Activated T-cell treated with anti-CD3 and anti-CD28 coated beads, Interleukin-2, amount 50 U/mL, for 72 hours (primary cell): ENCODE measurements at places on chromosomes 4 and X. TPM values are rescaled to one million over a fixed set of nuclear protein-coding genes. Genes with fewer than 3 reads are reported as not detected.

DNA sequence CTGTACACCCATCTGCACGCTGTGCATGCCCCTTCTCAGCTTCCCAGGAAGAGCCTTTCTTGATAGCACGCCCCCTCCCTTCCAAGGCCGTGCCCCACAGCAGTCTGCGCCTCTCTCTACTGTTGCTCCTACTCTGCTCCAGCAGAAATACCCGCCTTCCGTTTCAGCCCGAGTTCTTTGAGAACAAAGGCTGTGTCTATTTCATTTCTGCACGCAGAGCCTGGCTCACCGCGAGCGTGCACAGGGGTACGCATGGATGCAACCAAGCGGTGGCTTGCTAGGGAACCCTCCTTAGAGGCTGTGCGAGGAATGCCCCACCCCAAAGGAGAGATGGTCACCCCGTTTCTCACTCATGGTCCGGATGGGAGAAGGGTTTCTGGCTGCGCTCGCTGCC lies 485 bp downstream of the AADAT start:
- no peak for DNase-seq

Gene ZMAT1
- 7.8 TPM for total RNA-seq

Gene IQCM
- not detected for total RNA-seq

DNA sequence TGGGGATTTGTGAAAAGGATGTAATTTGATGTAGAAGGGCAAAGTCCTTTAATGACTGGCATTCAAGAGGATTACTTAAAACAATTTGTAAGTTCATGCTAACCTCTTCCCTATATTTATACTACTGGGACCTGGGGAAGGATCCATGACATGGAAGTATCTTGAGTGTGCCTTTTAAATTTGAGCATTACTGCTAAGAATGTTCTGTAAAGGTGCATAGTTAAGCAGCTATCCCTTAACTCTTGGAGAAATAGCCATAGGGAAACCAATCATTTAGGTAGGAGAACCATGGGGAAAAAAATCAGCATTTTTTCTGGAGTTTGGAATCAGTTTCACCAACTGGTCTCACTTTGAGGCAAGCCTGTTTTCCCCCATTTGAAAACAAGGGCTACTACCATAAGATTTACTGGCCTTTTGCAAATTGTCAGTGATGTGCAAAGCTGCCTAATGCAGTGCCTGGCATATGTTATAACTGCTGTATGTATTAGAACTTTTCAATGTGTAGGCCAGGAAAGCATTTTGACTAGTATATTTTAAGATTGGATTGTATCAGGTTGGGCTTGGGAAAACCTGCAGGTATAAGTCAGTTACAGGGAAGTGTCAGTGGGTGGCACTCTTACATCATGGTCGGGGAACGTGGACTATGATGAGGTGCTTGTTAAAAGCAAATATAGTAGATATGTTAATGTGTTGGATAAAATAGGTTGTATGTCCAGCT lies 72.1 kb downstream of the PRSS12 start:
- DNase-seq = peak; percentile 41

DNA sequence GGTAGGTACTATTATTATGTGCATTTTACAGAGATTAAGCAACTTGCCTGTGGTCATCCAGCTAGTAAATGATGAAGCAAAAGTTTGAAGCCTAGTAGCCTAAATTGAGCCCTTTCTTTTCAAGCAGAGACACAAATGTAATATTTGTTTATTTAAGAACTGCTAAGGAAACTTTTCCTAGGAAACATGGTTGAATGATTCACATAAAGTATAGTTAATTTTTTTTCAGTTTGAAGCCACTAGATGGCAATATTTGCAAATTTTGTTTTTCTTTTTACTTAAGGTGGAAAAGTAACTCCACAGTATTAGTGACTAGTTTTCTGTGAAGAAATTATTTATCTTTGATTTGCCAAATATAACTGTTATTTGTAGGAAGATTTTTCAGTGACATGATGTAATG lies 52.8 kb upstream of the ANKRD17 start:
- no peak for DNase-seq

DNA sequence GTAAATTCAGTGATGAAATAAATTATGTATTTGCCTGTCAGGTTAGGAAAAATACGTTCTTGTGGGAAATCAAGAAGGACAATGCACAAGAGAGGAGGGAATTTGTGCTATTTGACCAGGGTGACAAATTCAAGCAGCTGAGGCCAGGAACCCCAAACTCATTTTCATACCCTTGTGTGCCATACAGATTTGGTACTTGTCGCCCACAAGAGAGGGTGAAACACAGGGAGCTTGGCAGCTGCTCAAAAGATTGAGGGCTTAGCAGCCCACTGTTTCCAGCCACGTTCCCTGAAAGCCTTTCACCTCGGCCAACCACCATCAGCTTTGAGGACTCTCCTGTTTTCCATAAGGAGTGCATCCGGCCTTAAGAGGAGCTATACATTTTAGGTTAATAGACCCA lies 111.2 kb downstream of the COL25A1 start:
- no peak for DNase-seq

Gene FAM156B
- total RNA-seq = 20.3 TPM

DNA sequence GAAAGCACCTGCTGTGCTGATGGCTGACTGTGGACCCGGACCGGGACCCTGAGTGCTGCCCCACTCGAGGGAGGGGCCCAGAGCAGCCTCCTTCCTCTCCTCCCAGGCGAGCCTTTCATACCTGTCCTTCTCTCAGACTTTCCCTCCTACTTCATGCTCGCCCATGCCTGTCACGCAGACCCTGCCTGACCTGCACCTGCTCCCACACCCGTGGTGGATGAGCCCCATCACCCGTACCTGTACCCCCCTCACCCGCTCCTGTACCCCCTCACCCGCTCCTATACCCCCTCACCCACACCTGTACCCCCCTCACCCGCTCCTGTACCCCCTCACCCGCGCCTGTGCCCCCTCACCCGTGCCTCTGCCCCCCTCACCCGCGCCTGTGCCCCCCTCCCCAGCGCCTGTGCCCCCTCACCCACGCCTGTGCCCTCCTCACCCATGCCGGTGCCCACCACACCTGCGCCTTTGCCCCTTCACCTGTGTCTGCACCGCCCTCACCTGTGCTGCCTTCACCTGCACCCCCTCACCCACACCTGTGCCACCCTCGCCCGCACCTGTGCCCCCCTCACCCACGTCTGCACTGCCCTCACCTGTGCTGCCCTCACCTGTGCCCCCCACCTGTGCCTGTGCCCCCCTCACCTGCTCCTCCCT lies 5.8 kb downstream of the MAEA start:
- DNase-seq = no peak

DNA sequence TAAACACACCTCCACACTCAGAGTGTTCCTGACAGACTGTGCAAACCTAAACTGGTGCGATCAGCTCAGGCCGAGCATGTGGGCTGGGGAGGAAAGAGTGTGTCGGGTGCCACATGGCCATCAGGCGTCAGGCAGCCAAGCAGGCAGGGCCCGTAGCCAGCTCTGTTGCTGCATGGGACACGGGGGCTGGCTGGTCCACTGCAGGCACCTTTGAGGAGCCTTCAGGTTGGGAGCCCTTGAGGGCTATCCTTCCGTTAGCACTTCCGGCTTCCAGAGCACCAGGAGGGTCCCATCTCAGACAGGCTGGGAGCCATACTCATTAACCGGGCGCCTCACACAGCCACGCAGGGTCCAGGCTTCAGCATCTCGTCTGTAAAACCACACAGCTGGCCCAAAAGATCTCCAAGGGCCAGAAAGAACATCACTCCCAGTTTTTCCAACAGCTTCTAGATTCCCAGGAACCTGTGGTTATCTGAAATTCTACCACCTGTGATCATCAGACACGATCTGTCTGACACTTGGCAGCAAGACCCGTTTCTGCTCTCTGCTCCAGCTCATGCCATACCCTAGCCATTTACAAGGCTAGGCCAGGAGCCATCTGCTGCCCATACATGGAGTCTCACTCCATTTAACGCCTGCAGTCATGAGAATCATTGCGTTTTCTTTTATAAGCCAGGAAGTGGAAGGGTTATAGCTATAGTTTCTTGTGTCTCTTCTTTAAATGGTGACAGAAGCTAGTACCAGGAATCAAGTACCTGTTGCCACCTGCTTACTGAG lies 87.5 kb downstream of the NSUN7 start:
- DNase-seq = no peak

- no peak for DNase-seq
These were observed 30.6 kb downstream of the PIGG start for GRCh38 chr4:529563-529962.

Gene GJB1
- 0.28 TPM for total RNA-seq

DNA sequence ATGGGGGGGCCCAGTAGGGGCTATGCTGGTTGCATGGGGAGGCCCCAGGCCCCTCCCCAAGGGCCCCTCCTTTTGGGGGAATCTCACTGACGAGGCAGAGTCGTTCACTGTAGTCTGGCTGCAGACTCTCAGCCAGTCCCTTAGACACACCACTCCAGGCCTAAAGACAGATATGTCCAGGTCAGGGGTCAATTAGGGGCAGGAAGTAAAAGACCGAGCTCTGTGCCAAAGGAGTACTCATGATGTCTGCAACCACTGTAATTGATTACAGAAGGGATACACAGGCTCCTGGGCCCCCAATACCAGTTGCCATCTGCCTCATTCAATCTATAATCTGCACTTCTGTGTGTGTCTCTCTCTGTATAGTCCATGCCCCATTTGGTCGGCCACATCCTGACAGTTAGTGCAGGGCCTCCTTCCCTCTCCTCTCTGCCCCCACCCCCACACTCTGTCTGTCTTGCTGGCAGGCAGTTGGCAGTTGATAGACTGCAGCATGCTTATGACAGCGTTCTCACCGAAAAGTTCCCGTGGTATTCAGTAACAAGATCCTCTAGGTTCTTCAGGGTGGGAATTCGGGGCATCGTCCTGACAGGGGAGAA lies 1.3 kb upstream of the CXorf65 start:
- DNase-seq = peak; percentile 38

- DNase-seq = no peak
These were observed 196.9 kb downstream of the ANKRD50 start for GRCh38 chr4:124515591-124515990.

GRCh38 chr4:25075129-25075528 lies 44.4 kb upstream of the LGI2 start:
- no peak for DNase-seq

GRCh38 chr4:10438924-10439323 lies 18.3 kb downstream of the ZNF518B start:
- no peak for DNase-seq

GRCh38 chr4:40713798-40714197 lies 36.0 kb upstream of the NSUN7 start:
- DNase-seq = no peak

GRCh38 chr4:185837415-185838103 lies 25.6 kb upstream of the SORBS2 start:
- DNase-seq = no peak

Gene SCML2
- total RNA-seq = 3.0 TPM

Gene TMEM165
- total RNA-seq = 65.9 TPM

- DNase-seq = no peak
These were observed 882.9 kb upstream of the SLIT2 start for GRCh38 chr4:19368800-19369199.

DNA sequence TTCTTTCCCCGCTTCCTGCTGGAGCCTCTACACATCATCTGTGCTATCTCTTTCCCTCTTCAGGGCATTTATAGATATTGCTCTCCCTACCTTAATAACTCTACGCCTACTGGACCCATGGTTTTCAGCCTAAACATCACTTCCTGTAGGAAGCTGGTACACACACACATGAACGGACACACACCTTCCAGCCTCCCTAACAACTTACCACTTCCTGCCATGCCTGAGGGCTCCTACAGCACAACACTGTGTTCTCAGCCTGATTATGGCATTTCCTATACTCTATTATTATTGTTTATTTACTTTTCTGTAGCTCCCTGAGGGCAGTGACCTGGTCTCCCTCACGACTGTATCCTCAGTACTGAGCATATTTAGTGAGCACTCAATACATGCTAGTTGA lies 163.6 kb upstream of the MAP3K15 start:
- no peak for DNase-seq

- DNase-seq = no peak
These were observed 214.4 kb upstream of the PPP1R2C start for GRCh38 chrX:42992199-42992943.

GRCh38 chrX:135697601-135698000 lies 15.8 kb upstream of the CT45A1 start:
- no peak for DNase-seq

DNA sequence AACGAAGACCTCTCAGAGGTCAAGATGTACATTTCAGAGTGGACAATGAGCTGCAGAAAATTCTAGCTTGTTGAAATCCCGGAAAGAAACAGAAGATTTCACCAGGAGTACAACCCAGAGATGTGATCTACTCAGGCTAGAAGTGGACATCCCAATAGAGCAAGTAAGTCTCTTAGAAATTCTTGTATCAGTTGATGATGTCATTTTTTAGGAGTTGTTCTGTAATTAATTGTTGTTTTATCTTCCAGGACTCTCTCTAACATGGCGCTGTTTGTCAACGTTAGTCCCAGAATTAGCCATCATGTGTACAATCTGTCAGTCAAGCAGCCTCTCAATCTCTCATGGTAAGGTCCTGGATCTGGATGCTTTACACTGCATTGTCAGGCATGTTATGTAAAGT lies 174.4 kb downstream of the GRIA3 start:
- DNase-seq = no peak
